Ascending aorta (tissue), 2 donors: ENCODE measurements at places on chromosomes 6 and 20.

GRCh38 chr20:9483131-9483530 is 31.3 kb upstream of the LAMP5 start:
- H3K4me1 ChIP-seq: no peaks in the 10 kb centered on the region
- H3K4me3 ChIP-seq: no peak overlapping the region
- DNase-seq: no peak
- H3K36me3 ChIP-seq: no peaks in the 10 kb centered on the region

GRCh38 chr6:31702405-31702818 is 712 bp downstream of the ABHD16A start:
- H3K27ac ChIP-seq: peak overlapping the region; percentile 97
- H3K4me1 ChIP-seq: peaks cover 21% of the 10 kb centered on the region
- peak overlapping the region; percentile 78 for H3K4me3 ChIP-seq

DNA sequence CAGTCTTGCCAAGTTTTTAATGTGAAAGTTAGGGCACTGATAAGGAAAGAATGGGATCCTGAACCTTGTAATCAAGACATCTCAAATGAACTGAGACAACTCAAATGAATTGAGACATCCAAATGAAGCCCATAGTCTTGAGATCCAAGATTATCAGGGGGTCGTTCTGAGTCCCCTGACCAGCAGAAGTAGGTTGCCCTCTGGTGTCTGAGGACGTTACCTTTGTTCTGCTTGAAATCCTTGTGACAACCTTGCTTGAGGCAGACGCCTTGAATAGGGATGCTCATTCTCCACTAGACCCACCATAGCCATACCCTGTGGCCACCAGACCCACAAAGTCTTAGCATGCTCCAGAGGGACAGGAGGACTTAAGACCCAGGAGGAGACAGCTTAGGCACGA is 37.7 kb downstream of the ZBTB9 start:
- DNase-seq: no peak
- H3K36me3 ChIP-seq: no peaks in the 10 kb centered on the region
- H3K27ac ChIP-seq: no peak overlapping the region

GRCh38 chr20:8155812-8156211 is 23.7 kb downstream of the PLCB1 start:
- H3K27ac ChIP-seq: peak overlapping the region; percentile 33
- DNase-seq: no peak
- H3K4me1 ChIP-seq: peaks cover 8% of the 10 kb centered on the region
- H3K4me3 ChIP-seq: no peak overlapping the region

DNA sequence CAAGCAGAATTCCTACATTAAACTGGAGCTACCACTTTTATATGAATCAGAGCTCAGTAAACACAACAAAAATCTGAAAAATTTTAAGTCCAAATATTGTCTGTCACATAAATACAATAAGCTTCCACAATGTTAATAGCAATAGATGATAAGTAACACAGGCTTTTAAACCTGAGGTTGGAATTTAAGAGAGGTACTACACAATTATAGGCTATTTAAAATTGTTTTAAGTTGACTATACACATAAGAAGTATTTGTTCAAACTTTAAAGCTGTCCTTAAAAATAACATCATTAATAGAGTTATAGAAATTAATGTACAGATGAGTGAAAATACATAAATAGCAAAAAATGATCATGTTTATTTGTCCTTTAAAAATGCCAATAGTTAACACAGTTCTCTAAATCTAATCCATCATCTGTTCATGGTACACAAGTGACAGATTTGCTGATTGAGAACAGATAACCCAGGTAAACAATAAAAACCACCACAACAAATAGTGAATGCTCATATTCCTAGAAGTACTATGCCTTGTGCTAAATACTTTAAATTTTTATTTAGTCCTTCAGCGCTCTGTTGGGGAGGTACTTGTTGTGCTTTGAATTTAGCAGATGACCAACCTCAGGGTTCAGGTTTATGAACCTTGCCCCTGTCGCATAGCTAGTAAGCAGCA is 382.3 kb upstream of the ID4 start:
- no peak overlapping the region for H3K27ac ChIP-seq
- H3K4me1 ChIP-seq: no peaks in the 10 kb centered on the region
- no peak for DNase-seq
- H3K36me3 ChIP-seq: no peaks in the 10 kb centered on the region

DNA sequence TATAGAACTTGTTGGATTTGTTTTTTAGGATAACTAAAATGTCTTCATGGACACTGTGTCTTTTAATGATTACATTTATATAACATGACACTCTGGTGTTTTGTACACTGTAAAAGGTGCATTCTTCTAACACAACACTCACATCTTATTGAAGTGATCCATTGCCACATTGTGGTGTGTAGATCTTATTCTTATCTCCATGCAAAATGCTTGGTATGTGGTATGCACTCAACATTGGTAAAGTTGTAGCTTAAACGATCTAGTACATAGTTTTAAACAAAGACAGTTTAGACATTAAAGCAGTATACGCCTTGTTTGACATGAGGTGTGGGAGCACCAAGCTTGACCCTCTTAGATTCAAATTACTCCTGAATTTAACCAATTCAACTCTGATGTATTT is 84.7 kb downstream of the SASH1 start:
- H3K27me3 ChIP-seq: no peaks in the 10 kb centered on the region
- no peaks in the 10 kb centered on the region for H3K4me1 ChIP-seq
- H3K4me3 ChIP-seq: no peak overlapping the region
- H3K36me3 ChIP-seq: no peaks in the 10 kb centered on the region
- no peak overlapping the region for H3K27ac ChIP-seq
- no peak for DNase-seq

DNA sequence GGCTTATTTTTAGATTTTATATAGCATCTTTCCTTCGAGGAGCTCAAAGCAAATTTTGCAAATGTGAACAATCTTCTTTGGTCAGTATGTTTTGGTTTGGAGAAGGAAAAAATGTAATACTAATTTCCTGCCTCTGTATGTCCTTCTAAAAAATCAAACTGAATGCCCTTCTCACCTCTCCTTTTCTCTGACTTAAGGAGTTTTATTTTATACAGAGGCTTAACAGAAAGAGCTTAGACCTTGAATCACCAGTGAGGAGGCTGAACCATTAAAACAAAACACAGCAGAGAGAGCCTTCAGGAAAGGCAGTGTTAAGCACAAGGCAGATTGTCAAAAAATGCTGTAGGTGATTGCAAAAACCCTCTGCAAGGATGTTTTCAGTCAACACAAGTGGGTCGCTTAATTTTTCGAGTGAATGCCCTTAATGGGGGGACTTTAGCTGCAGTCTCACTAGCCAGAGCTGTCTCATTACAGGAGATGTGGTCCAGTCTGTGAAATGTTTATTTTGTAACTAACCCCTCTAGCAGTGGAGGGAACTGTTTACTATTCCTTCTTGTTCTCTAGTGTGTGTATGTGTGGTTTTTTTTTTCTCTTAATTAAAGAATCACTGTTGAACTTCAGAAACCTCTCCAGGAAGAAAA is 481.3 kb upstream of the CITED2 start:
- H3K36me3 ChIP-seq: no peaks in the 10 kb centered on the region
- no peaks in the 10 kb centered on the region for H3K4me1 ChIP-seq
- H3K27me3 ChIP-seq: no peaks in the 10 kb centered on the region
- H3K4me3 ChIP-seq: no peak overlapping the region

GRCh38 chr20:58544286-58544685 is 29.1 kb upstream of the APCDD1L start:
- no peak overlapping the region for H3K4me3 ChIP-seq
- H3K27ac ChIP-seq: no peak overlapping the region
- no peaks in the 10 kb centered on the region for H3K4me1 ChIP-seq
- no peaks in the 10 kb centered on the region for H3K27me3 ChIP-seq

GRCh38 chr6:22149096-22149495 is 147.7 kb downstream of the PRL start:
- H3K36me3 ChIP-seq: no peaks in the 10 kb centered on the region
- no peak for DNase-seq
- no peak overlapping the region for H3K27ac ChIP-seq
- H3K4me1 ChIP-seq: peaks cover 6% of the 10 kb centered on the region
- H3K27me3 ChIP-seq: no peaks in the 10 kb centered on the region
- H3K4me3 ChIP-seq: no peak overlapping the region

GRCh38 chr6:113924312-113924723 is 46.6 kb downstream of the HDAC2 start:
- no peaks in the 10 kb centered on the region for H3K4me1 ChIP-seq
- no peak overlapping the region for H3K4me3 ChIP-seq
- peak overlapping the region; percentile 3 for H3K27ac ChIP-seq
- no peak for DNase-seq
- no peaks in the 10 kb centered on the region for H3K36me3 ChIP-seq
- H3K27me3 ChIP-seq: no peaks in the 10 kb centered on the region

- H3K4me1 ChIP-seq: no peaks in the 10 kb centered on the region
- no peaks in the 10 kb centered on the region for H3K36me3 ChIP-seq
- no peaks in the 10 kb centered on the region for H3K27me3 ChIP-seq
- no peak for DNase-seq
- H3K27ac ChIP-seq: no peak overlapping the region
- peak overlapping the region; percentile 62 for H3K4me3 ChIP-seq
Observed at GRCh38 chr20:25987073-25987927, 290.6 kb upstream of the ZNF337 start.

GRCh38 chr6:112581015-112581414 is 233.9 kb downstream of the RFPL4B start:
- H3K36me3 ChIP-seq: no peaks in the 10 kb centered on the region
- no peak for DNase-seq
- H3K4me1 ChIP-seq: no peaks in the 10 kb centered on the region
- no peak overlapping the region for H3K4me3 ChIP-seq
- H3K27ac ChIP-seq: no peak overlapping the region
- H3K27me3 ChIP-seq: no peaks in the 10 kb centered on the region

GRCh38 chr20:23087587-23088251 is 1.6 kb upstream of the CD93 start:
- H3K27me3 ChIP-seq: no peaks in the 10 kb centered on the region
- H3K27ac ChIP-seq: peak overlapping the region; percentile 90
- peaks cover 8% of the 10 kb centered on the region for H3K4me1 ChIP-seq

GRCh38 chr6:39938773-39939654 is 4.8 kb upstream of the MOCS1 start:
- no peaks in the 10 kb centered on the region for H3K27me3 ChIP-seq
- DNase-seq: no peak
- H3K4me3 ChIP-seq: no peak overlapping the region
- no peaks in the 10 kb centered on the region for H3K36me3 ChIP-seq

GRCh38 chr6:164911873-164912580 is 397.4 kb downstream of the C6orf118 start:
- no peak overlapping the region for H3K27ac ChIP-seq
- no peaks in the 10 kb centered on the region for H3K27me3 ChIP-seq
- no peaks in the 10 kb centered on the region for H3K36me3 ChIP-seq

- no peak for DNase-seq
- no peaks in the 10 kb centered on the region for H3K27me3 ChIP-seq
- no peak overlapping the region for H3K27ac ChIP-seq
Observed at GRCh38 chr6:15528870-15529269, 134.0 kb downstream of the DTNBP1 start.

- peak overlapping the region; percentile 33 for H3K27ac ChIP-seq
- H3K4me3 ChIP-seq: no peak overlapping the region
- DNase-seq: peak; percentile 71
- H3K36me3 ChIP-seq: no peaks in the 10 kb centered on the region
- H3K4me1 ChIP-seq: peaks cover 6% of the 10 kb centered on the region
Observed at GRCh38 chr20:4488407-4489339, 233.0 kb upstream of the PRND start.

DNA sequence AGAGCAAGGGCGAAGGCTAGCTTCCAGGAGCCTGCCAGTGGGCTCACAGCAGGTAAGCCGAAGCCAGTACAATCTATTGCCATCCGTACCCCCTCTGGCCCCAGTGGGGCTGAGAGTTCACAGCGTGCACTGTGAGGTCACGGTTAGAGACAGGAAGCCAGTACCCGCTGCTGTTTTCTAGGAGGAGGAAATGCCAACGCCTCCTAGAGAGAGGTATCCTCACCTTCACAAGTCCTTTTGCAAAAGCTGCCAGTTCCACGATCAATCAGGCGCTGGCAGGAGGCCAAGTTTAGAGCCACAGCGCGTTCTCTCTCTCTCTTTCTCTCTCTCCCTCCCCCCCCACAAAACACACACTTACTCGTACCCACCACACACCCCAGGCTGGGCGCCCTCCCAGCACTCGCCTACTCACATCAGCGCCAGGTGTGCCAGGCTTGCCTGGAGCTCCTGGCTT is 22.5 kb downstream of the COL9A1 start:
- H3K4me3 ChIP-seq: no peak overlapping the region
- DNase-seq: no peak
- no peak overlapping the region for H3K27ac ChIP-seq
- no peaks in the 10 kb centered on the region for H3K4me1 ChIP-seq

GRCh38 chr6:119129148-119129967 is 50.9 kb upstream of the FAM184A start:
- no peaks in the 10 kb centered on the region for H3K36me3 ChIP-seq
- H3K4me3 ChIP-seq: no peak overlapping the region
- DNase-seq: no peak
- H3K4me1 ChIP-seq: peaks cover 4% of the 10 kb centered on the region
- peak overlapping the region; percentile 14 for H3K27ac ChIP-seq
- no peaks in the 10 kb centered on the region for H3K27me3 ChIP-seq

- H3K36me3 ChIP-seq: no peaks in the 10 kb centered on the region
- peak overlapping the region; percentile 32 for H3K4me3 ChIP-seq
- peak; percentile 63 for DNase-seq
- peaks cover 59% of the 10 kb centered on the region for H3K4me1 ChIP-seq
Observed at GRCh38 chr6:108589244-108589791, 28.6 kb downstream of the FOXO3 start.

- H3K36me3 ChIP-seq: no peaks in the 10 kb centered on the region
- H3K27ac ChIP-seq: peak overlapping the region; percentile 85
- H3K4me1 ChIP-seq: no peaks in the 10 kb centered on the region
- DNase-seq: no peak
- peak overlapping the region; percentile 82 for H3K4me3 ChIP-seq
Observed at GRCh38 chr6:30260036-30260504, 46.9 kb upstream of the TRIM26 start.

- DNase-seq: peak; percentile 70
- H3K4me1 ChIP-seq: no peaks in the 10 kb centered on the region
- H3K36me3 ChIP-seq: no peaks in the 10 kb centered on the region
- peak overlapping the region; percentile 100 for H3K4me3 ChIP-seq
Observed at GRCh38 chr6:84762220-84763002, 2.0 kb downstream of the TBX18 start.

DNA sequence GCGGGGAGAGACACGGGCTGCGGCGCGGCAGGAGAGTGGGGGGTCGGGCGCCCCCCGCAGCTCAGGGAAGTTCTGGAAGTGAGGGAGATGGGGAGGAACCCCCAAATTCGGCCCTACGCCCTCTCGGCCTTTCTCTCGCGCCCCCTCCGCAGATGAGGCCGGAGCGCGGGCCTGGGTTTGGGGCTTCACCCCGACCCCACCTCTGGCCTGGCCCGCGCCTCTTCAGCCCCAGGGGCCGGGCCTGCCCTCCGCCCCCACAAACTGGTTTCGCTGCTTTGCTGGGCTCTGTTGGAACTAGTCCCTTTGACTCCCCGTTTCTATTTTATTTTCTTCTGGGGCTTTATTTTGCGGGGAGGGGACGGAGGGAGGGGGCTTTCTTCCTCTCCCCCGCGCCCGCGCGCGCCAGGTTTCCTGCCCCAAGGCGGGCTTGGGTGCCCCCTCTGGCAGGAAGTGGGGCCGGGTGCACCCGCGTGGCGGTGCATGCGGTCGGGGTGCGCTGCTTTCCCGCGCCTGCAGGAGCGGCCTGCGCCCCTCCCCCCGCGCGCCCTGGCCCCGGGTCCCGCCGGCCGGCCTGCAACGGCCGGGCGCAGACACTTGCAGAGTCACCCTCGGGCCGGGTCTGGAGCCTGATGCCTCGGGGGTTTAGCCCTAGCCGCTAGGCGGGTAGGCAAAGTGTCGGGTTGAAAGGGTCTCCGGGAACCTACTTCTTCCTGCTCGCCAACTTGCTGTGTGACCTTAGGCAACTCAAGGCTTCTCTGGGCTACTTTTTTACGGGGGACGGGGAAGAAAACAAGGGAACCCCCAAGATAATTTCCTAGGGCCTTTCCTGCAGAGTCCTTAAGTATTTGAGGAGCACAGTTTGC is 1.3 kb downstream of the HMGA1 start:
- peak overlapping the region; percentile 29 for H3K27ac ChIP-seq
- no peaks in the 10 kb centered on the region for H3K36me3 ChIP-seq
- no peak for DNase-seq
- no peaks in the 10 kb centered on the region for H3K27me3 ChIP-seq
- H3K4me1 ChIP-seq: peaks cover 13% of the 10 kb centered on the region
- H3K4me3 ChIP-seq: peak overlapping the region; percentile 66
